Mesothelial cell of epicardium (in vitro differentiated cells): ENCODE measurements at places on chromosomes 7 and 10.

GRCh38 chr7:11193131-11193867 lies 219.6 kb downstream of the PHF14 start:
- DNase-seq = no peak

GRCh38 chr7:31640381-31640780 lies 46.6 kb upstream of the PPP1R17 start:
- DNase-seq = no peak

DNA sequence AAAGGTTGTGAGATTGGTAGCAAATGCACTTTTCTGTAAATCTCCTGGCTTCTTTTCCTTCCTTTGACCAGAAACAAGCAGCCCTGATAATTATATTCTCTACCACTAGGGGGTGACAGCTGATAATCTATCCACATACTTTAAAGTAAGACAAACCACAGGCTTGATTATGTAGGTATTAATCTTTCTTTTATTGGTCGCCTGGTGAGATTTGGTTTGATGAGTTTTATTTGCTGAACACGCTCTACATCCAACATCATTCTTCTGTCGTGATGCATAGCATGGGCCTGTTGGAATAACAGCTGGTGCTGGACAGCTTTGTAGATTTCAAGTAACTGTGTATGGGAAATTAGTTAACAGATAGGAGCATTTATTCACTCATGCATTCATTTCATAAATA lies 63.5 kb downstream of the ZNF365 start:
- no peak for DNase-seq

- DNase-seq = no peak
Measured at GRCh38 chr10:44674536-44675386, 236.4 kb upstream of the TMEM72 start.

- DNase-seq = no peak
Measured at GRCh38 chr10:50044941-50045664, 22.7 kb upstream of the WASHC2A start.

DNA sequence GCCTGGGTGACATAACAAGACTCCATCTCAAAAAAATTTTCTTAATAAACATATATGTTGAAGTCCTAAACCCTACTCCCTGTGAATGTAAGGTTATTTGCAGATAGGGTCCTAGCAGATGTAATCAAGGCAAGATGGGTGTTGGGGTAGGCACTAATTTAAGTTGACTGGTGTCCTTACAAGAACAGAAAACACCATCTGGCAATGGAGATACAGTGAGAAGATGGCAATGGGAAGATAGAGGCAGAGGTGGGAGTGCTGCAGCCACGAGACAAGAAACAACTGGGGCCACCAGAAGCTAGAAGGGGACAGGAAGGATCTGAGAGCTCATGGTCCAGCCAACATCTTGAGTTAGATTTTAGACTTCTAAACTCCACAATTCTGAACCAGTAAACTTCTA lies 606.4 kb downstream of the CNTNAP2 start:
- no peak for DNase-seq

GRCh38 chr7:71096351-71096750 lies 35.6 kb upstream of the GALNT17 start:
- DNase-seq = no peak

GRCh38 chr10:15433850-15434537 lies 62.9 kb upstream of the FAM171A1 start:
- DNase-seq = no peak

- DNase-seq = no peak
Measured at GRCh38 chr7:4307316-4308204, 374.5 kb upstream of the FOXK1 start.

DNA sequence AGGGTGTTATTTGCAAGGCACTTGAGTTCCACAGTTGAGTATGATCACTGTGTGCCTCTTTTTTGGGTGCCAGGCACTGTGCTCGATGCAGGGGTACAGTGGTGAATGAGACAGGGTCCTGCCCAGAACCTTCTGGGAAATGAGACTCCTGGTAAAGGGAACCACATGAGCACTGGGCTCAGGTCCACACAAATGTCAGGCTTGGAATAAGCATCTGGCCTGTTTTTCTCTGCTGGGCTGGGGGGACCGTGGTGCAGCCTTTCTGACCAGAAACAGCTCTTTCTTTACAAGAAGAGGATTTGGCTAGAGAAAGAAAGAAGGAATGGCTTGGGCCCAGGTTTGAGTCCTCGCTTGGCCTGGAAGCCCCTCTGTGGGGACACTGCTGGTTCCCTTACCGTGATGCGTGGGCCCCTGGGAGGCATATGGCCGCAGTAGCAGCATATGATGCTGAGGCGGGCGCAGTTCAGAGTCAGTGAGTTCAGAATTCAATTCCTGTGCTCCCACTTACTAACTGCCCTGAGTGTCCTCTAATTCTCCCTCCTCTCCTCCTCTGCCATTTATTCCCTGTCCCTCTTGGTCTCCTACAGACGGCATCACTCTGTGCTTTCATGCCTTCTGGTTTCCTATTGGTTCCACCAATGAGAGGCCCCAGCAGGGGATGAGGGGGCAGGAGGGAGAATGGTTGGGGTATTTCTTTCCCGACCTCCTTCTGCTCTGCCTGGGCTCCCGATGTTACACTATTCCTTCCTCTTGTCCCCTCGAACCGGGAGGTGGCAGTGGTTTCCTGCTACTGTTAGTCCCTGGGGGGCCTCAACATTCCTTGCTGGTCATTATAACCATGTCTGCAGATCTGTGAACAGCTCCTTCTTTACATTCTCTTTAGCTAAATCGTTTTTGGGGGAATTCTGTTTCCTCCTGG lies 9.6 kb upstream of the KCP start:
- DNase-seq = no peak

DNA sequence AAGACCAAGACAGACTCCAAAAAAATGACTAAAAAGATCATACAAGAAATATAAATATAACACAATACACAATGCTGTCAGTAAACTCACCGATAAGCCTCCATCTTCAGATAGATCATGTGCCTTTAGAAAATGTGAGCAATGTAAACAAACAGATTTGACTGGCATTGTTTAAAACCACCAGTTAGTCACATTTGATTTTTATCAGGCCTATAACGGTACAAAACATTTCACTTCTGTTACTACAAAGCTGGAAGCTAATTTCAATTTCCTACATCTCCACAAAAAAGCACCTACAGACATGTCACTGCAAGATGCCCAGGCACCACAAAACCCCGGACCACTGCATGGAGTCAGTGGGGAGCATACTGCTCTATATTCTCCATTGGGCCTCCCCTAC lies 18.9 kb downstream of the SGMS1 start:
- no peak for DNase-seq

DNA sequence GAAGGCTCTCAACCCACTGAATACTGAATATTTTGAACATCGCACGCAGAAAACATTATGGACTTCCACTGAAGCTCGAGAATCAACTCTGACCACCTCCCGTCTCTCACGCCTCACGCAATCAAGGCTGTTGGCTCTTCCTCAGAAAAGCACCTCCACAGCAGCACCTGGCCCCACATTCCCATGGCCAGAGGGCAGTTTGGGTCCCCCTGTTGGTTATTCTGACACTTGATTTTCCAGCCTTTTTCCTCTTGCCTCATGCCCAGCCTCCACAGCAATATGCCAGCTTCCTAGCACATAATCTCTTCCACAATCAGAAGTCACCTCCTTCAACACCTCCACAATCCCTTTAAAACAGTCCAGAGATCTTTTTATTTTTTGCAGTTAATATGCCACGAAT lies 55.9 kb downstream of the SVOPL start:
- no peak for DNase-seq

DNA sequence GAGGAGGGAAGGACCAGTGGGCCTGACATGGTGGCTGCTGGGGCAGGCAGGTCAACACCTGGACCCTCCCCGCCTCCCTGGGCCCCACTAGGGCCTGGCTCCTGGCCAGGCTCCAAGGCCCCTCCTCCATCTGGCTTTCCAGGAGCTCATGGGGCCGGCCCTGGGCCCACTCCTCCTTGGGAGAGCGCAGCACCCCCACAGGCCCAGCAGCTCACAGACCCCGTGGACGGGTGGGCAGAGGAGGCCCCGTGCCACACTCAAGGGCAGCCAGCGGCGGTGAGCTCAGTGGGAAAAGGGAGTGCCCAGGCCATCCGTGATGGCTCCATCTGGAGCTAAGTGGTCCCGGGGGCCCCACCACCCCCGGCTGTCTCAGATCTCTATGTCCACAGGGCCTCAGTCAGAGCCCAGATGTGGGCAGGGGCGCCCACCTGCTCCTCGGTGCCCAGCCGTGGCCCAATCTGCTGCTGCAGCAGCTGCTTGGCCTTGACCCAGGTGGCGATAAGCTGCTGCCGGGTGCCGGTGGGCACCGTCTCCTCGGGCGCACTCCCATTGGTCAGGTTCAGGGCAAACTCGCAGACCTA lies 32.8 kb downstream of the CFAP46 start:
- DNase-seq = no peak

GRCh38 chr10:91462423-91462822 lies 52.3 kb downstream of the HECTD2 start:
- no peak for DNase-seq

DNA sequence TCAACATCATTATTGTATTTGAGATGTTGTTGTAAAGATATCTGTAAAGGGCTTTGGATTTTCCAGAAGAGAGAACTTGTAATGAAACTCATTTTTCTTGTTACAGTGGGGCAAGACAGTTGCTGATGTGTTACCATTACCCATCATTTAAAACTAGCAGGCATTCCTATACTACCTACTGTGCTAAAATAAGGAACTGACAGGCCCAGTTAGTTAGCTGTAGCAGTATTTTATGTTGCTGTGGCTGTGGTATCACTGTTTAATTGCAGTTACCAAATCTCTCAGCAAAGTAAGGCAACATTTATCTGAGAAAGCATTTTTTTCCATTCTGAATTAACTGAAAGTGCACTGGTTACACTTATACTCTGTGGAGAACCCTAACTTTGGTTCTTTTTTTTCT lies 9.9 kb downstream of the ST7 start:
- DNase-seq = no peak

- no peak for DNase-seq
Measured at GRCh38 chr10:72323108-72323749, 31.5 kb downstream of the DNAJB12 start.

DNA sequence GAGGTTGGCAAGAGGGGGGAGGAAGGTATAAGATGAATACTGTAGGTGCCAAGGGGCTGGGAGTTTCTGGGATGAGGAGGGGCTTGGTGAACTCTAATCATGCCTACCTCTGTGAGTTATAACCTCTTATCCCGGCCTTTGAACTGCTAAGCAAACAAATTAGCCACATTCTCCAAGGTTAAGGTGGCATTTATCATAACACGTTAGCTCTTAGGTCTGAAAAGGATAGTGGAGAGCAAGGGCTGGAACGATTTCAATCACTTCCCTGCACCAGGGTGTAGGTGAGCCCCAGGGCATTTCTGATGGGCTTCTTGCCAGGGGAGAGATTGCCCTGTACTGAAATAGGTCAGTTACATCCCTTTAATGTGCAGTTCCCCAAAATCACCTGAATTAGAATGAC lies 28.6 kb upstream of the DMBT1 start:
- no peak for DNase-seq

- peak; percentile 16 for DNase-seq
Measured at GRCh38 chr10:5525561-5526341, 990 bp downstream of the CALML3 start.

DNA sequence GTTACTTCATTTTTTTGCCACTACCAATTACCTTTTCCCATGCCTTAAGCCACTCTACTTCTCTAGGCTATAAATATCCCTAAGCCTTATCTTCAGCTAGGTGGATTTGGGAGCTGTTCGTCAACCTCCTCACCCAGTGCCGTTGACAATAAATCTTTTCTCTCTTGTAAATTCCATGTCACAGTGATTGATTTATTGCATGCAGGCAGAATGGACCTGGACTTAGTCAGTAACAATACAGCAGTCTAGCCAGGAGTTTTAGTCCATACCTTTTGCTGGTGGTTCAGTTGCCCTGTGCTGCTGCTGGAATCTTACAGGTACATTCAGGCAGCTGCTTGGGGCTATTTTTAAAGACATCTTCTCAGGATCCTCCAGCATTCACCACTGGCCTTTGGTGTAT lies 350.5 kb upstream of the NRG3 start:
- no peak for DNase-seq

DNA sequence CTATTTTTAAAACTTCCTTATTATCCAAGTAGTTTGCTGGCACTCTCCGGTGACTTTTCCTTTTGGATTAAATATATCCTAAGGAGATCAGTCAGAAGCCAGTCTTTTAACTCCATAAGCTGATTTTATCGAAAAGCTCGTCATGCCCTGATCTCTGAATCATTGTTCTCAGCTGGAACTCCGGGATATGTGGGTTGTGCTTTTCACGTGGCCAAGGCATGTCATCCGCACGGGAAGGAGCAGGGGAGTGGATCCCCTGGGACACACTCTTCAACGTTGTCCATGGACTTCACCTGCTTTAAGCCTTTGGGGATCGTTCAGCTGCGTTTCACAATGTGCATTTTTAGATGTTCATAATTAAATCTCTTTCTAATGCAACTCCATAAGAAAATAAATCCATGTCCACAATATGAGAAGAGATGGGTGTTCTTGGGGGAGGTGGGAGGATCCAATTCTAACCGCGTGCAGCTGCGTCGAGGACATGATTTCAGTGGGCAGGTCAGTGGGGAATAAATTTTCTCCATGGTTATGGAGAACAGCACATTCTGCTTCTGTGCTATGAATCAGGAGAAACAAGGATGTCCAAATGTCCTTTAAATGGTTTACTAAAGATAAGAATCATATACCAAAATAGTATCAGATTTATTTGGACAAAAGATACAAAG lies 229.5 kb upstream of the ADARB2 start:
- DNase-seq = no peak

DNA sequence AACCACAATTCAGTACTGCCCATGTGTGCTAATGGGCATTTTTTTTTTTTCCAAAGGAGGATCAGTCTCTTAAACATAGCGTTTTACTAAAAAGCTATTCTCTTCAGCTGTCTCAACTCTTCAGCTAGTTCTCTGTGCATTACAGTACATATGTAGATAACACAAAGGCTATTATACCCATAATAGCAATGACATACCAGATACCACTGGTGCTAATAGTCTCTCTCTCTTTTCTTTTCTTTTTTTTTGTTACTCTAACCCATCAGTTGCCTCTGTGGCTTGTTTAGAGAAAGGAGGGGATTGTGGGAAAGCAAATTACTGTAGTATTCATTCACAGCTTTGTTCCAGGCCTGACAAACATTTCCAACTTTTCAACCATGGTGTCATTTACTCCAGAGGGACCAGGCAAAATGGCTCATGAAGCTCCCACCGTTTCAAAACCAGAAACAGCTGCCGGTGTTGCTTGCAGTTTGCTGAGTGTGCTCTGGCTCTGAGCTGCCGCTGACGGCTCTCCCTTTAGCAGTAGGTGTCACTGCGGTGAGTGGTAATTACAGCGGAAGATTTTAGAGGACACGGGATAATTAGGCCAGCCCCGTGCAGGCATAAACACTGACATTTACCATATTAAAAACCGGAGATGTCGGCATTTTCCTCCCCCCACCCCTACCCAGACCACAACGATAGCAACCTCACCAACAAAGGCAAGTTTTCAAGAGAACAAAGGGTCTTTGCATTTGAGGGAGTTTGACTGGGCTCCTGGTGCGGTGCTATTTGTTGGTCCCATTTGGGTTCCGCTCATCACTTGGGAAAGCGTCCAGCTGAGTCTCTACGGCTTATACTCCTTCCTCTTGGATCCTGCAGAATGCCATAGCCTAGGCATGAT lies 1005.5 kb downstream of the KCNMA1 start:
- no peak for DNase-seq
